ENCODE measurements at places on chromosomes 5 and 9.

DNA sequence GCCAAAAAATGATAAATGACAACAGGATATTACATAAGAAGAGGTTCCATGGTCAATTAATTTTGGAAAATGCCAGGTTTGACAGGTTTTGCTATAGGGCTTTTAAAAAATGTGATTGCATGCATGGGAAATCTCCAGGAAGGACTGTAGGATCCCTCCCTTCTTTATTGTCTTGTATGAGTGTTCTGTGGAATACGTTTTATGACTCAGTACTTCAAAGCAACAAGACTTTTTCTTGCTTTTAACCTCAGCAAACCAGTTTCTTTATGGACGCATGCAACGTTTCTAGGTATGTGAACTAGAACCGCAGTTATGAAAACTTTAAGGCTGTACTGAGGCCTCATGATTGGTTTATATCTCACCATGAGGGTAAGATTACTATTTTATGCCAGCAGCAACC is 76.6 kb upstream of the NTRK2 start:
- DNase-seq = no peak

- no peak for DNase-seq
These were observed 74.7 kb upstream of the IL17B start for GRCh38 chr5:149453618-149454415.

GRCh38 chr5:178467568-178468195 is 122.5 kb downstream of the COL23A1 start:
- no peak for DNase-seq

- no peak for DNase-seq
These were observed 12.4 kb downstream of the SLC30A5 start for GRCh38 chr5:69105996-69106906.

DNA sequence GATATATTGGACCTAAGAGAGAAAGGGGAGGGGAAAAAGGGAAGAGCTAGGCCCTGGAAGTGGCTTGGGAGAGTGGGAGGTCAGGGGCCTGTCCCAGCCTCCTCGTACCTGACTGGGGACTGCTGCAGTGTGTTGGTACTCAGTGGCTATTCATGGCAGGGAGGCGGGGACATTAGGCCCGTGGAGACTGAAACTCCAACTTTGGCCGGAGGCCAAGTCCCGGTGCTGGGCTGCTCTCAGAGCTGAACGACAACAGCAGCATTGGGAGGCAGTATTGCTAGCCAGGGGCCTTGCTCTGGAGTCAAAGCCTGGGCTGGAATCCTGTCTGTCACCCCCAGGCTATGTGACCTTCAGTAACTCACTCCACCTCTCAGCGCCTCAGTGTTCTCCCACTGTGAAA is 37.8 kb downstream of the NEURL1B start:
- no peak for DNase-seq

DNA sequence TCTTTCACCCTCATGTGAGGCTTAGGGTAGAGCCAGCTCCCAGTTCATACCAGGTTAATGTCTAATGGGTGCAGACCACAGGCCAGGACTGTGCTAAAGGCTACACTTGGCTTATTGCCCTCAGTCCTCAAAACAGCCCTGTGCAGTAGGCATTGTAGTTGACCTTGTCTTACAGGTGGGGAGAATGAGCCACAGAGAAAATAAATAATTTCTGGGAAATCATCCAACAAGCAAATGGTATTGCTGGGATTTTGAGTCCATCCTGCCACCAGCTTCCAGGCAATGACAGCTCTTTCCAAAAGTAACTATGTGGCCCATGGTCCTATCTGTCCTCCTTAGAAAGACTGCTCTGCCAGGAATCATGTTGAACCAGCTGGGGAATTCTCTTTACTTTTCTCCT is 450.0 kb downstream of the GADD45G start:
- no peak for DNase-seq

DNA sequence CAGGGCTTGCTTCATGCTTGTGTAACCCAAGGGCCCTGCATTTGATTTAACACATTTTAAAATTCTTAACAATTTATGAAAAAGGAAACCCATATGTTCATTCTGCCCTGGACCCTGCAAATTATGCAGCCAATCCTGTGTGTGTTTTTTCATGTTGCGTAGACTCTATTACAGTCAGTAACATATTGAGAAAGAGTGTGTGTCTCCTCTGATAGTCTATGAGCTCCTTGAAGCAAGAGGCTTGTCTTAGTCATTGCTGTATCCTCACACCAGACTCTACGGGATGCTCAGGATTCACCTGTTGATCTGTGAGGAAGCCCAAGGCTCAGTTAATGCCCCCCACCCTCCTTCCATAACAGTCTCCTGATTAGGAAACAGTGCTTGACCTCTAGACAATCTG is 177.3 kb upstream of the DMAC1 start:
- DNase-seq = no peak

DNA sequence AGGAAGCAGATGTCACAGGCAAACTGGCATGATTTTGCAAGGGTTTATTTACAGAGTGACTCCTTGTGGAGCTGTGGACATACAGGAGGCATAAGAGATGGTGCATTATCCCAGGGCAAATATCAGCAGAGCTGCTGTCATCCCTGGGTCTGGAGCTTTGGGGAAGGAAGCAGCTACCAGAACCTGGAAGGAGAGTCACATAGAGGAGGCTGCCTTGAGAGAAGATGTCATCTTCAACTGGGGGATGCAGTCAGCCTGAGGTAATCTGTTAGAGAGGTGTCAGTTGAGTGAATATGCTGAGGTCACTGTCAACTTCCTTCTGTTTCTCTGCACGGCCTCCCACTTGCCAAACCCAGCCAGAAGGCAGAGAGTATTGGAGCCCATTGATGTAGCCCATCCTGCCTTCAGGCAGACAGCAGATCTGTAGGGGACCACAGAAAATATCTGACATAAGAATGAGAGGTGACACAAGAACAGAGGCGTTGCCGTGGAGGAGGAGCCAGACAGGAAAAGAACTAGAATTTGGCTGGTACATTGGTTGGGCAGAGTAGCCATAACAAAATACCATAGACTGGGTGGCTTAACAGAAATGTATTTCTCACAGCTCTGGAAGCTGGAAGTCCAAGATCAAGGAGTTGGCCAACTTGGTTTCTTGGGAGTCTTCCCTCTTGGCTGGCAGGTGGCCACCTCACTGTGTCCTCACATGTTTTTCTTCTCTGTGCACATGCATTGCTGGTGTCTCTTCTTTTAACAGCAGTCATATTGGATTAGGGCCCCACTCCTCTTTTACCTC is 102.8 kb downstream of the SNX18 start:
- DNase-seq = no peak

- no peak for DNase-seq
These were observed 20.4 kb downstream of the ROPN1L start for GRCh38 chr5:10461904-10462555.

DNA sequence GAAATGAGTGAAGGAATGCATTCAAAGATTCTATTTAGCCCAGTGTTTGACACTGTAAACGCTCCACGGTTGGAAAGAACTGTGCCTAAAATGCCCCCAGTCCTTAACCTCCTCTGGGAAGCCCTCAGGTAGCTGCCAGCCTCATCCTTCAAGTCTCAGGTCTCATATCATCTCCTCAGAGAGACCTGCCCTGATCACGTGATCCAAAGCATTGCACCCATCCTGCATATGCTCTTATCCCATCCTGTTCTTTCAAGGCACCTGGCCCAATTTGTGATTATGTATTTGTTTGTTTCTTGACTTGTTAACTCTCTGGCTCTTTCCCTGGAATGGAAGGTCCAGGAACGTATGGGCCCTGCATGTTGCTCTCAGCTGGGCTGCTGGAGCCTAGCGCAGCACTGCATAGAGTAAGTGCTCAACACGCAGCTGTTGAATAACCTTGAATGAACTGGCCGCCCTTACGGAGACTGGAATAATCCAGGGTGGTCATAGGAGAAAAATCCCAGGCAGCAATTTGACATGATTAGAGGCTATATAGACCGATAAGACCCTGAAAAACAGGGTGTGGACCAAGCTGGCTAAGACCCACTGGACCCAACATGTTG is 8.7 kb downstream of the C1QTNF2 start:
- no peak for DNase-seq

DNA sequence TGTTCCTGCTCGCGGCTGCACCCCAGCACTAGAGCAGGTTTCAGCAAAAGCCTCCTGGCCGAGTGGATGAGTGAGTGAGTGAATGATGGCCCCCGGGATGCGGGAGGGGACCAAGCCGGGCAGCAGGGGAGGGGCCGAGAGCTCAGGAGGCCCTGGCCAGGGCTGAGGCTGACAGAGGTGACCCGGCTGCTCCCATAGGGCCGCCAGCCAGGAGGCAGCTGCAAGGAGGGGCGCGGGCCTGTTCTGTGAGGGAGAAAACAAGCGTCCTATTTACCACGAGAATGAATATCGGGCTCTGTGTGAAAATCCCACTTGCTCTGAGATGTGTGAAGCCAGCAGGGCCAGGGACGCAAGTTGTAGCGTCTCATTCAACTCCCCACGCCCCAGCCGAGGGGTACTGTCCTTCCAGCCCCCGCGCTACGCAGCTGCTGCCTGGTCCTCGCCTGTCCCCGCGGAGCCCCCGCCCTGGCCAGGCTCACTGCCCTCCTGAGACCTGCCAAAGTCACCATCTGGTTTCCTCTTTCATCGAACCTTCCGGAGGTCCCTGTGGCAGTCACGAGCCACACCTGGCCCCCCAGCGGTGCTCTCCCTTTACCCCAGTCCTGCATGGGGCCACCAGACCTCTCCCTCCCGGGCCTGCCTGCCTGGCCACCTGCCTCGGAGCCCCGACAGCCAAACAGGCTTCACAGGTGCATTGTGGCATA is 38.8 kb downstream of the RASGEF1C start:
- no peak for DNase-seq

GRCh38 chr5:112514111-112514510 is 95.0 kb upstream of the EPB41L4A start:
- no peak for DNase-seq

DNA sequence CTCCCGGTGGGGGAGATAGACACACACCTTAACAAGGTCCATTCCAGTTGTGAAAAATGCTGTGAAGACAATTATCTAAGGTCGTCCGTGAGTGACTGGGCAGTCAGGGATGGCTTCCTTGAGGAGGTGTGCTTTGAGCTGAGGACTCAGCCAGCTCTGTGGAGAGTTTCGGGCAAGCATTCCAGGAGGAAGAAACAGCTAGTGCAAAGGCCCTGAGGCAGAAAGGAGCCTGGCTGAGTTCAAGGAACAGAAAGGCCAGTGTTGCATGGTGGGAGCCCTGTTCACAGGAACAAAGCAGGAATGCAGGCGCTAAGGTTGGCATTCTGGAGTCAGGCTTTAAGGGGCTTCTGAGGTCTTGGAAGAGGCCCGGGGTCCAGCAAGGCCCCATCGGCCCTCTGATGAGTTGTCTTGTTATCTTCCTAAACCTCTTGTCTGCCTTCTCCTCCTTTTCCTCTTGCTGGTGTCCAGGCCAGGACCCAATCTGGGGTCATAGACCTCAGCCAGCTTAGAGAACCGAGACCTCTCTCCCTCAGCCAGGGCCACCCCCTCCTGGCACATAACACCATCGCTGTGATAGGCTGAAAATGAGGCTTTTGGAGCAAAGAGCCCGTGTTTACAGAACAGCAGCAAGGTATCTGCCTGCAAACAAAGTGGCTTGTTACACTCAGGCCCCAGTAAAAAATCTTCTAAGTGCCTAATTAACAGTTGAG is 270.2 kb upstream of the MVB12B start:
- DNase-seq = no peak

DNA sequence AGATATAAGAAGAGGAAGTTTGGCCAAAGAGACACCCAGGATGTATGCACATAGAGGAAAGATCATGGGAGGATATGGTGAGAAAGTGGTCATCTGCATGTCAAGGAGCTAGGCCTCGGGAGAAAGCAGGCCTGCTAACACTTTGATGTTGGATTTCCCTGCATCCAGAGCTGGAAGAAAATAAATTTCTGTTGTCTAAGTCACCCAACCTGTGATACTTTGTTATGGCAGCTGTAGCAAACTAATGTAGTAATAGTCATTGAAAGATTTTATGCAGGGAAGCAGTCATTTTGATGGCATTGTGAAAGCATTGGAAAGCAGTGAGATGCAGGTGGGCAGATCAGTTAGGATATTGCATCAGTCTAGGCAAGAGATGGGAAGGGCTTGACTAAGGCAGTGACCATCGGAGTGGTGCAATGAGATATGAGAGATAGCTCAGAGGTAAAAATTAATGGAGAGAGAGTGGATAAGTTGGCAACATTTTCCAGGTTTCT is 24.5 kb upstream of the FOCAD start:
- DNase-seq = no peak

GRCh38 chr9:112445196-112445595 is 41.4 kb upstream of the KIAA1958 start:
- DNase-seq = no peak

DNA sequence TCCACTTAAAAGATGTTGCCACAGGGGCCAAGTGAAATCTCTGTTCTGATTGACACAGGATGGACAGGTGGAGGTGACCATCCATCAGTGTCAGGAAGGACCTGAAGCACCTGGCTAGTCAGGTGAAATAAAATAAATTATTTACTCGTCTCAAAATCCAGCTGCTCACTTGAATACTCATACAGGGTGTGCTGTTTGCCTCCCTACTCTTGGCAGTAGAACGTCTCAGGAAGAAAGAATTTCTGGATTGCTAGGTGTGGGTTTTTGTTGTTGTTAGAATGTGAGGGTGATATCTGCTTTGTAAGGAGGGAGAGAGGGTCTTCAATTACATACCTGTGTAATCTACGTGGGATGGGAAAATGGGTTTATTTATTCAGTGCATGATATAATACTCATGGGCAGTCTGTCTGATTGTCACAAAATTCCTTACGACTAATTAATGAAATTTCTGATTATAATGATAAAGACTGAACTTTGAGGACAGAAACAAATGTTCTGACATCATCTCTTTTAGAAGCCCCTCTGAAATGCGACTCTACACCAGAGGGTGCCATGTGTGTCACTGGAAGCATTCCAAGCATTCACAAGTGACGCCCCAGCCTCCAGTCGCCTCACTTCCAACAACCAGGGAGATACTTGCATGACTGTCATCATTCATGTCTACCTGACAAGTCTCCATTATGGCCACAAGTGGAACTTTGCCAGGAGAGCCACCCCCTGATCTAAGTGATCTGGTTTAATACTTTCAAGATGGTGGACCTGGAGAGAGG is 218.4 kb downstream of the GAPVD1 start:
- DNase-seq = no peak

DNA sequence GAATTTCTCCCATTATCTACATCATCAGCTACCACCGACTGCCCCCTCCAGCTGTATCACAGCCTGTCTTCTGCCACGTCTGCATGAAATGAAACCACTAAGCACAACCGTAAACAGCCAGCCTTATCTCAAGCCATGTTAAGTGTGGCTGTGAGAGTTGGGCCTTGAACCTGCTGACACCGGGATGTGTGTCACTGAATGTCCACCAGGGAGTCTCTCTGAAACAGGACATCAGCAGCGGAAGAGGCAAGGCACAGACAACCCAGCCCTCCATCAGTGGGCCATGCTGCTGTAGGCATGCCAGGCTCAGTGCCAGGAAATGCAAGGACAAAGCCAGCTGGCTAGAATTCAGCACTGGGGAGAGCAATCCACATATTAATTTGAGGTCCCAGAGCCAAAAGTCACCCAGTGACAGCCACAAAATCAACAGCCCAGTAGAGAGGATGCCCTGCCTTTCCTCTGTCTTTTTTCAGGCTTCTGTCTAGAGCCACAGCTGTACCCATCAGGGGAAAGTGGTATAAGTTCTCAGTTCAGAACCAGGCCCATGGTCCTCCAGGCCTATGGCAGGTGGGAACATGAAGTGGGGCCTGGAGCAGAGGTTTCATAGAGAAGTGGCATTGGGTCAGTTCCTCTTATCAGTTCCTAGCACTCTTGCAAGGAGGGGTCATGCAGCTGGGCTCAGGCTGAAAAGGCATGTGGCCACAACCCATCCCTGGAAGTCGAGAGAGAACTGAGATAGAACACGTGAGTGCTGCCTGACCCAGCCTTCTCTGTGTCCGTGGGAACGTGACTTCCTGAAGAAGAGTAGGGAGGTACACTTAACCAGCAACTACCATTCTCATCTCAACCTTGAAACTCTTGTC is 199.4 kb downstream of the ESM1 start:
- DNase-seq = no peak

All from stimulated activated CD8-positive, alpha-beta memory T cell treated with anti-CD3 and anti-CD28 coated beads, Interleukin-12 subunit alpha, Interleukin-12 subunit beta, amount 100 ng/mL, for 1 hour (primary cell).